ENCODE measurements at places on chromosomes 1 and 21.

DNA sequence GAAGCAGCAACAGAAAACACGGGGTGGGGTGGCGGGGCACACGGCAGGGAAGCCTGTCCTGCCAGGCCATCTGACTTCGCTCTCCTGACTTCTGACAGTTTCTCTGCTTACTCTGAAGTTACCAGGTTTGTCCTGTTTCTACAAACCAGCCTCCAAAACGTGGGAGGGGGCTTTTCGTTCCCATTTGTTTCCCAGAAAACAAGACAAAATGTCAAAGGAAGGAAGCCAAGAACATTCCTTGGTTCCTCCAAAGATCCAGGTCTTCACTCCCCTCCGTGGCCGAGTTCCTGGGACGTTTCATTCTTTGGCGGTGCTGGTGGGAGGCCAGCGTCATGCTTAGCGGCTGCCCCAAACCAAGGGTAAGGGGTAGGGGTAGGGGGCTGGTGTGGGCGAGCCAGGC is 49.6 kb downstream of the MEGF6 start:
- DNase-seq = no peak

DNA sequence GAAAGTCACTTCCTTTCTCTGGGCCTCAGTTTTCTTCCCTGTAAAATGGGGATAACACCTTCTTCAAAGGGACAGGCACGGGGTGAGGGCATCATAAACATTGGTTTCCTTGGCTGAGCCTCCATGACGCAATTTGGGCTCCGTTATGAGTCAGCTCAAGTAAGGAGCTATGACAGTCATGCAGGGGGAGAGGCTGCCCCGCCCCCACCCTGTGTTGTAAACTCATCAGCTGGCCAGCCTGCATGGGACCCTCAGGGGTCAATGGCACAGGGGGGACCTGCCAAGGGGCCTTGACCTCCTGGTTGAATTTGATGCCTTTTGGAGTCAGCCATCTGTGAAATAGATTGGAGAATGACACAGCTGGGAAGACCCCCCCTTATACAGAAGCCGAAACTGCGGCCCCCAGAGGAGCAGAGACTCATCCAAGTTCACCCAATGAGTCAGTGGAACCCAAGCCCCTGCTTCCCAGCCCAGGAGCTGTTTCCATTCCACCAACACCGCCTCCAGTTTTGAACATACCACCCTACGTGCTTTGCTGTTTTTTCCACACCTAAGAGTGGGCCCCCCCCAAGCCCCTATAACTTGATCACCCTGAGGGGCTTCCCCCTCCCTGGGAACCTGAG is 36.8 kb upstream of the RUNX3 start:
- DNase-seq = no peak

DNA sequence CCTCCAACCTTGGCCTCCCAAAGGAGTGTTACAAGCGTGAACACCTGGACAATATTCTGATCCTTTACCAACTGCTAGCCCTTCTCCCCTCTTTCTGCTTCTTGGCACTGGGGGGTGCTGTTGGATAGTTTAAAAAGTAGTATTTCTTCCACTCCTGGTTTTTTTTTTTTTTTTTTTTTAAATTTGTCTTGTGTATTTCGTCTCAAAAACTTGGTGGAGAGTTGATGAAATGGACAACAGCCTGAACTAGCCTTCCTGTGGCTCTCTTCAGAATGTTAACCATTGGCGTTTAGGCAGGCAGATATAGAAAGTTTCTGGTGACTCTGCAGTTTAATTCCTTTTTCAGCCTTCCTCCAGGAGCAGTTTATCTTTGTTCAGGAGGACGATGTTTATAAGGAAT is 69.7 kb upstream of the USP24 start:
- no peak for DNase-seq

DNA sequence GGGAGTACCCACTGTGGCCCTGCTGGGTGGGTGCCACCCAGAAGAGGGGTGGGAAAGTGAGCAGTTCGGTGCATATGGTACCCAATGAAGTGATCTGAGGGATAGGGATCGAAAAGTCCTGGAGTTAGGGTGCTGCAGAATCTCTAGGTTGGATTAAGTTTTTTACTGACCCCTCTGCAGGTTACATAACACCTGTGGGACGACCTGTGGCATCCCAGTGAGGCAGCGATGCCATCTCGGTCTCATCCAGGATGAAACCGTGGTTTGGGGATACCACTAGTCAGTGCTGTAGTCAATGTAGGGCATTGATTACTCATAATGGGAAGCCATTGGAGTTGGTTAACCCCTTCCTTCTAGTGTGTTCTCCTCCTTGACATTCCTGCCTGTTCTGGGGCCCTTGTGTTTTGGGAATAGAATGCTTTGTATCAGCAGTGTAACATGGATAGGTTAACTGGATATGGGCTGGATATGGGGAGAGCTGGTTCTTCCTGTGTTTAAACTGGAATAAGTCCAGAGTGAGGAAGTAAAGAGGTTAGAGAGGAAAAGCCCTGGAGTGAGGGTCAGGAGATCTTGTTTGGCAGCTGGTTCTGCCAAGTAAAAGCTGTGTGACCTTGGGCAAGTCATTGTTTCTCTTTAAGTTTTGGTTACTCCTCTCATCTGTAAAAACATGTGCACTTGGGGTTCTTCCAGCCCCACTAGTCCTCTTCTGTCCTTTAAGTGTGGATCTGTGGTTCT is 42.8 kb upstream of the ATF3 start:
- DNase-seq = no peak

GRCh38 chr1:85579622-85580021 is 939 bp upstream of the CCN1 start:
- no peak for DNase-seq

DNA sequence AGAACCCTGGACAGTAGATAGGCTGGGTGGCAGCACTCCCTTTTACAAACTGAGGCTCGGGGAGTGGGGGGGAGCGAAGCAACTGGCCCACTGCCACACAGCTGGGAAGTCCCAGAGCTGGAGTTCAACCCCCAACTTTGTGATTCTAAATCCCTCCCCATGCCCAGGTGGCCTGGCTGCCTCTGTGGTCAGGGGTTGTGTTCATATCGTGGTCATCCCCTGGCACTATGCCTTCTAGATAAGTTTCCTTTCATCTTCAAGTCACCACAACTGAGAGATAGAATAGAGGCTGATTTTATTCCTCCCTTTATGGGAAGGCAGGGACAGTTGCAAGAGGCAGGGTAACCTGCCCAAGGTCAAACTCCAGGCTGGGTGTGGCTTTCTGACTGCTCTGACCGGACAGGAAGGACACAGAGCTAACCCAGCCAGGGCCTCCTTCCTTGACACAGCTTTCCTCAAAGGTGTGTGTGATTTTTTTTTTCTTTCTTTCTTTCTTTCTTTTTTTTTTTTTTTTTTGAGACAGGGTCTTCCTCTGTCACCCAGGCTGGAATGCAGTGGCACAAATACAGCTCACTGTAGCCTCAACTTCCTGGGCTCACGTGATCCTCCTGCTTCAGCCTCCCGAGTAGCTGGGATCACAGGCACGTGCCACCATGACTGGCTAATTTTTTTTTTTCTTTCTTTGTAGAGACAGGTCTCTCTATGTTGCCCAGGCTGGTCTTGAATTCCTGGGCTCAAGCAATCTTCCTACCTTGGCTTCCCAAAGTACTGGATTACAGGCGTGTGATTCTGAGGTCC is 18.4 kb upstream of the TNFRSF1B start:
- no peak for DNase-seq

DNA sequence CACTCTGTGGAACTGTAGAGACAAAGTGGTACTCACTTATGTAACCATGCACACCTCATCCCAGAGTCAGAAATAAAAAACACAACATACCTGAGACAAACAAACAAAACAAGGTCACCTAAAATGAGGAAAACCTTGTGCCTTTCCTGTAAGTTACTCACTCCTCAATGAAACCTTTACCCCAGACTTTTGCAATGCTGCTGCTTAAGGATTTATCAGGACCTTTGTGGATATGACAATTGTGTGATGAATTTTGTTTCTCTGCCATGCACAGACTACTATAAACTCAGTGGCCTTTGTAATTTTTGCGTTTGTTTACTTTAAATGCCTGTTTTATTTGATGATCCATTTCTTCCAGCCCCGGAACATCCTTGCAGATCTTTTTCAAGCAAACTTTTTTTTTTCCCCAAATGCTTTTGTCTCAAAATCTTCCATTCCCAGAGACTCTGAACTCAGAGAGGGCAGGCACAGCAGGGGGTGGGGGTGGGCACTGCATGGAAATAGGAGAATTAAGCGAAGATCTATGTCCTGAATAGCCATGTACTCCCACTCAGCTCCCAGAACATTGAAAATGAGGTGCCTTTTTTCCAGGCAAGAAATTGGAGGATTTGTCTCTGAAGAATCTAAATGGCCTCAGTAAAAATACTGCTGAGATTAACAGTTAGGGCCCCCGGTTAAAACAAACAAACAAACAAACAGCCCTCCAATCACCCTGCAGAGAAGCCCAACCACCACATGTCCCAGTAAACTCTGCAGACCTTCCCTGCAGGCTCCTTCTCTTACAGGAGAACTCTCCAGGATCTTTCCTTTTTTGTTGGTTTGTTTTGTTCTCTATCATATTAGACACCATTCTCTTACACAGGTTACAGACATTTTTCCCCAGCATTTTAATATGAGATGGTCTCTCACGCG is 22.6 kb upstream of the SIM2 start:
- no peak for DNase-seq

DNA sequence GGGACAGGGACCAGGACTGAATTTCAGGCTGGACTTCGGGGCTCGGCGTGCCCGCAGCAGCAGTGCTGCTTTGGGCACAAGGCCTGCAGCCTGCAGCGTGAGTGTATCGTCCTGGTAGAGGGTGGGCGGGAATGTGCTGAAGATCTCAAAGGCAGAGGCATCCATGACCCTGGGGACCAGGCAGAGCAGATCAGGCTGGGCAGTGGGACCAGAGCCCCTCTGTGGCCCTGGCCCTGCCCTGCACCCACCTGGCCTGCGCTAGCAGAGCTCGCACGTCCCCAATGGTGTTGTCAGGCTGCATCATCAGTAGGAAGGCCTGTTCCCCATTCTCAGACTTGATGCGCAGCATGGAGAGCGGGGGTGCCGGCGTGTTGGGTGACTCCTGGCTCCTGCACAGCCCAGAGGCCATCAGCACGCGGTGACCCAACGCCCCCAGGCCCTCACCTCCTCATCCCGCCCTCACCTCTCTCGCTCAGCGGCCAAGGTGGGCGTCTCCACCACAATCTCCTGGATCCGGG is 2.6 kb downstream of the SH3BGRL3 start:
- no peak for DNase-seq

DNA sequence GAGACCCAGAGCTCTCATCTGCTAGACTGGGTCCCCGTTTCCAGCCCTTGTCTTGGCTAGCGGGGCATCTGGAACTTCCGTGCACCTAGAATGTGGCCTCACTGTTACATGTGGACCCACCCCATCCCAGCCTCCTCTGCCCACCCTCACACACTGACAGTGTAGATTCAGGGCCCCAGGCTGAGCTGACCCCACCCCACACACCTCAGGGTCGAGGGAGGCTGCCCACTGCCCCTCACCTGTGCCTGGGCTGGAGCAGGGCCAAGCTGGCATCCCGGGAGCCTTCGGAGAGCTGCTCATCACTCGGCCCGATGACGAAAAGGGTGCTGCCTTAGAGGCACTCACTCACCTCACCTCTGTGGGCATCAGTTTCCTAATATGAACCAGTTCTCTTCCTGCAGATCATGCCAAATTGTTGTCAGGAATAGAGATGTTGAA is 11.1 kb downstream of the ACOT11 start:
- no peak for DNase-seq

DNA sequence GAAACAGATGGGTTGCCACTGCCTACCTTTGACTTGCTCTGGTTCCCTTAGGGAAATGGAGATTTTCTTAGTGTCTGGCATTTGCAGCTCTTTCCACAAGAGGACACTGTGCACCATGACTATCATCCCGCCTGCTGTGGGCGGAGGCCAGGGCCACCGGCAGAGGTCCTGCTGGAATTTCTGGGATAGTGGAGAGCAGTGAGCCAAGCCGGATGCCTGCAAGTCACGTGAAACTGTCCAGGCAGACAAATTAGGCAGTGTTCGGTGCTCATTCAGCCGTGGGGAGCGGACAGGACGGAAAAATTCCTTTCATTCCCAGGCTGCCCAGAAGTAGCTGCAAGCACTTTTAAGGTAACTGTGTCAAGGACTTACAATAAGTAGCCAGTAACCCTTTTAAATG is 43.4 kb downstream of the IGSF5 start:
- no peak for DNase-seq

DNA sequence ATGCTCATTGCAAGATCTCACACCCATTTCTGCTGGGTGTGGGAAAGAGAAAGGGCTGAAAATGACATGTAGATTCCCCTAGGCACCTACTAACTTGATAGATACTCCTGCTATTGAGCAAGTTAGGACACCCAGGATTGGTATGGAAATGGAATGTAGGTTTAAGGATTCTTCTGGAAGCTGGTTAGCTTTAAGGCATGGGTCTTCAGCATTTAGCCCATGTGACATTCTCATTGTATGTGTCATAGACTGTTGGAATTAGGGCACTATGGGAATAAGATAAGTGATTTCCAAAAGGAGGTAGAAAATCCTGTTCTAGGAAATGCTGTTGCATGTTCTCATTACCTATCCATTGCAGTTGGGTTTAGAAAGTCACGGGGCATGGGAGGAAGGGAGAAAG is 76.2 kb downstream of the DISC1 start:
- DNase-seq = no peak

GRCh38 chr1:52145137-52145536 is 3.2 kb downstream of the ZFYVE9 start:
- no peak for DNase-seq

DNA sequence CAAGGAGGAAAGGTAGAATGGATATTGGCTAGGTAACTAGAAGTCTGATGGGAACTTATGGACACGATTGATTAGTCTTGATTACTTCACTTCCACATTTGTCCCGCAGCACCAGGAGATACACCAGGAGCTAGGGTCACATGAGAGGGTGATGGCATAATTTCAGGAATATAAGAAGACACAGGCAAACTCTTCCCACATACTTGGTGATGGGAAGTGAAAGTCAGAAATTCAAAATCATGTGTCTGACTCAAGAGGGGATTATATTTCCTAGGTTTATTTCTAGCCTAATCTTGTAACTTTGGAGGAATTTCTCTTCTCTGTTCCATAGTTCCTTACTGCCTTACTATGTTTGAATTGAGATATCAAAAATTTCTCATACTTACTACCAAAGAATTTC is 185.0 kb downstream of the PBX1 start:
- no peak for DNase-seq

DNA sequence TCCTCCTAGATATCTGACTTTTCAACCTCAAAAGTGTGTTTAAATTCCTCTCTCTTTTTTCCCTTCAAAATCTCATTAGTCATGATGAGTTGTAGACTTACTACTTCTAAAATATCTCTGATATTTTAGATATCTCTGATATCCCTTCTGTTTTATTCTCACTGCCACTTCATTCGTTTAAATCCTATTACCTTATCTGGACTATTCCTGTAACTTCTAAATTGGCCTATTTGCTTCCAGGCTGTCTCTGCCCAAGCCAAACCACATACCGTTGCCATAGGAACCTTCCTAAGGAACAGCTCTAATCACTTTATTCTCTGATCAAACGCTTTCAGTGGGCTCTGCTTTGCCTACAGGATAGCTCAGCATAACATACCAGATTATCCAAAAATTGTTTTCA is 333.1 kb upstream of the CHRM3 start:
- DNase-seq = no peak

- no peak for DNase-seq
Observed at GRCh38 chr1:24216276-24217074, 29.4 kb upstream of the IFNLR1 start.

All from stimulated activated CD8-positive, alpha-beta memory T cell treated with anti-CD3 and anti-CD28 coated beads, Interleukin-7, amount 100 ng/mL, for 1 hour (primary cell).